ENCODE measurements at places on chromosomes 4 and X.

GRCh38 chr4:40963897-40964478 is 214.2 kb downstream of the NSUN7 start:
- no peak for DNase-seq

DNA sequence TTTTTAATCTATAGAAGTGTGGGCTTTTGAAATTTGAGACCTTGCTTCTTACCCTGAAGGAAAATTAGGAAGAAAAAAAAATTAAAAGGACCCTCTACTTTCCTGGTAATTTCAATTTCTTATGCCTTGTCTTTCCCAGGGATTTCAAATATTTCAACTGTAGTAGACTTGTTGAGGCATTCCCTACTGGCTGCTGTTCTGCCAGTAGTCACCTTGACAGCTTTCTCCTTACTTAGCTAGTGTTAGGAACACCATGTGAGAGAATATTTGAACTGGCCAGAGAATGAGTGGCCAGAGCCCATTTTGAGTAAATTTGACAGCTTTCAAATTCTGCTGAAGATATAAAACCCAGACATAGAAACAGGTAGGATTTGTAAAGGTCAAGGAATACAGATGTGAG is 24.0 kb upstream of the GBA3 start:
- DNase-seq: no peak

DNA sequence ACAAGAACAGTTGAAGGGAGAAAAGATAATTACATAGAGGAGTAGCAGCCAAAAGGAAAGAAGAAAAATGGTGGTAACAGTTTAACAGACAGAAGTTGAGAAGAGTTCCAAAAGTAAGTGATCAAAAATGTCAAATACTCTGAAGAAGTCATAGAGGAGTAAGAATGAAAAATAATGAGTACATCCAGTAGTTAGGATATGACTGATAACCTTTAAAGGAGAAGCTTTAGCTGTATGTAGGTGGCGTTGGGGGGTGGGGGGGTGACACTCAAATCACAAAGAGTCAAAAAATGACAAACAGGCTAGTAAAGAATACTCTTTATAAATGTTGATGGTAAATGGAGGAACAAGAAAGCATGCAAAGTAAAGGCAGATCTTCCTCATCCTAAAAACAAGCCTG is 40.6 kb downstream of the RAB33A start:
- DNase-seq: no peak

DNA sequence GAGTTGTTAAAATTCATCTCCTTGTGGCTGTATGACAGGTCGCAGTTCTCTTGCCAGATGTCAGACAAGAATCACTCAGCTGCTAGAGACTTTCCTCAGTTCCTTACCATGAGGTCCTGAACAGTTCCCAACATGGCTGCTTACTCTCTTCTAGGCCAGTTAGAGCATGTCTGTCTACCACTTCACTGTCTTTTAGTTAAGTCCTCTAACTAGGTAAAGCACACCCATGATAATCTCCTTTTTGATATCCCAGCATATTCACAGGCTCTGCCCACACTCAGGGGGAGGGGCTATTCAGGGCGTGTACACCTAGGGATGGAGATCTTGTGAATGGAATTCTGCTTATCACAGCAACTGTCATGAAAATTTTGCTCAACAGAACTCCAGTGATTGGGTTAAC is 190.1 kb downstream of the ADAMTS3 start:
- DNase-seq: no peak

DNA sequence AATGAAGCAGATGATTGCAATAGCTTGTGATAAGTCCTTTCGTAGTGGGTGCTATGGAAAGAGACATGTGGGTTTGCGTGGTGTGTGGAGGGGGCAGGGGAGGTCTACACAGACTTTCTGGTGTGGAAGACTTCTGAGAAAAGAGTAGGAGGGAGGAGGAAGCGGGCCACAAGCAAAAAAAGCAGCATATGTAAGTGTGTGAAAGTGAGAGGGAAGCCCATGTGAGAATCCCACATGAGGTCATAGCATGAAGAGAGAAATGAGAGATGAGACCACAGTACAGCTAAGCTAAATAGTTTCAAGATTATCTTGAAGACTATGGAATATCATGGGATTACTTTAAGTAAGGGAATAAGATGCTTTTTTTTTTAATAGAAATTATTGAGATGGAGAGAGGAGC is 2039.9 kb upstream of the TENM3 start:
- DNase-seq: no peak

GRCh38 chr4:144494280-144494679 is 151.7 kb upstream of the HHIP start:
- no peak for DNase-seq

DNA sequence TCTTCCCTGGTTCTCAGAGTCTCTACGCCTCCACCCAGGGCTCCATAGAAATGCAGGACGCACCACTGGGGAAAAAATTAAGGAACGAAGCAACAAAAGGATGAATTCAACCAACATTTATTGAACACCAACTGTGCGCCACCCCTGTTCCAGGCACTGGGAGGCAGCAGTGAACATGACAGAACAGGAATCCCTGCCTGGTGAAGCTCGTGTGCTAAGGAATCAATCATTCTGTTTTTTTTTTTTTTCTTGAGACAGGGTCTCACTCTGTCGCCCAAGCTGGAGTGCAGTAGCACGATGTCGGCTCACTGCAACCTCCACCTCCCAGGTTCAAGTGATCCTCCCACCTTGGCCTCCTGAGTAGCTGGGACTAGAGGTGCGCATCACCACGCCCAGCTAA is 1.9 kb upstream of the FTSJ1 start:
- DNase-seq: no peak

DNA sequence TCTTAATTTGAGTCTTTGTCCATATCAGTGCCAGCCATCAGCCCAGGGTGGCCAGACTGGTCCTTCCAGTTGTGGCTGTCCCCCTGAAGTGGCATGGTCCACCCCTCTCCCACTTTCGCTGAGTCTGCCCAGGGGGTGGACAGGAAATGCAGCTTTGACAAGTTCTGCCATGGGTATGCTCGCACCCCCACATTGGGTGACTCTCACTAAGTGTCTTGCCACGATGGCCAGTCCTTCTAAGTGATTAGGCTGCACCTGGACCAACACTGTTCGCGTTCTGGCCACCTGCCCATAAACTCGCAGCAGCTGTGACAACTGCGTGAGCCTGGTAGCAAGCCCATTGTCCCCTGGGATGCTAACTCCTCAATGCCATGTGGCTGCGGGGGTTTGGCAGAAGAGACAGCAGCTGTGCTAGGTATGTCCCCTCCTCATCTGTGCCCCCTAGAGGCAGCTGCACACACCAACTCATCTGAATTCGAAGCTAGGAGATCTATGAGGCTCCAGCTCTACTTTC is 10.0 kb upstream of the LNX1 start:
- no peak for DNase-seq

- DNase-seq: no peak
Observed at GRCh38 chr4:101328063-101328602, 19.2 kb downstream of the PPP3CA start.

- no peak for DNase-seq
Observed at GRCh38 chr4:54842656-54843055, 184.9 kb downstream of the KIT start.

- no peak for DNase-seq
Observed at GRCh38 chrX:44382871-44383270, 39.4 kb upstream of the EFHC2 start.

DNA sequence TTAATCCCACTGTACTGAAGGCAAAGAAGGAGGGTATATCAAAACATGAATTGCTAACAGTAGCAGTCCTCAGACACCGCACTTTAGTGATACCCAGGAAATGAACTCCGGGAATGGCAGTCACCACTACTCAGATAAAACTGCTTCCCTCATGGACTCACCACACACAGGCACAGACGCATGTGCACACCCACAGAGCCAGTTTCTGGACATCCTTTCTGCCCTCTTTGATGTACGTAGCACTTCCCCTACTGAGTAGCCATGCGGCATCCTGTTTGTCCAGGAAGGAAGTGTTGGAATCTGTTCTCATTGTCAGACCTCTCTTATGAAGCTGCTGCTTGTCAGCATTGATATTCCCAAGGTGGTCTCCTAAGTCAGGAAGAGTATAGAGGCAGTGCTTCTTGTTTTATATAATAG is 95.7 kb downstream of the DCLK2 start:
- no peak for DNase-seq

GRCh38 chrX:121356139-121356849 is 308.9 kb downstream of the GLUD2 start:
- no peak for DNase-seq

DNA sequence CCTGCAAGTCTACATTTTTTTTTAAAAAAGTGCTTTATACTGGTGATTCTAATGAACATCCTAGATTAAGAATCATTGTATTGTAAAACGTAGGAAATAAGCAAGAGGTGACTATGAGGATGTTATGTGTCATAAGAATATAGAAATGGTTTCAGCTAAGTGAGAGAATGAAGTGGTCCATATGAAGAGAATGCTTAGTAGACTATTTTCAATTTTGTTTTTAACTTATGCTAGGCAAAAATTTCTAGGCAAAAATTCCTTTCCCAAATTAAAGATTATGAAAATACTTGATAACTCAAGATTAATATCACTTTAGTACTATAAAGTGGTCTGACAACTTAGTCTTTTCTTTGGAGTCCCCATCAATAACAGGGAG is 825 bp downstream of the DYNLT3 start:
- no peak for DNase-seq

- no peak for DNase-seq
Observed at GRCh38 chr4:88828842-88829571, 131.4 kb upstream of the NAP1L5 start.

GRCh38 chr4:125836597-125837195 is 521.9 kb downstream of the FAT4 start:
- no peak for DNase-seq

DNA sequence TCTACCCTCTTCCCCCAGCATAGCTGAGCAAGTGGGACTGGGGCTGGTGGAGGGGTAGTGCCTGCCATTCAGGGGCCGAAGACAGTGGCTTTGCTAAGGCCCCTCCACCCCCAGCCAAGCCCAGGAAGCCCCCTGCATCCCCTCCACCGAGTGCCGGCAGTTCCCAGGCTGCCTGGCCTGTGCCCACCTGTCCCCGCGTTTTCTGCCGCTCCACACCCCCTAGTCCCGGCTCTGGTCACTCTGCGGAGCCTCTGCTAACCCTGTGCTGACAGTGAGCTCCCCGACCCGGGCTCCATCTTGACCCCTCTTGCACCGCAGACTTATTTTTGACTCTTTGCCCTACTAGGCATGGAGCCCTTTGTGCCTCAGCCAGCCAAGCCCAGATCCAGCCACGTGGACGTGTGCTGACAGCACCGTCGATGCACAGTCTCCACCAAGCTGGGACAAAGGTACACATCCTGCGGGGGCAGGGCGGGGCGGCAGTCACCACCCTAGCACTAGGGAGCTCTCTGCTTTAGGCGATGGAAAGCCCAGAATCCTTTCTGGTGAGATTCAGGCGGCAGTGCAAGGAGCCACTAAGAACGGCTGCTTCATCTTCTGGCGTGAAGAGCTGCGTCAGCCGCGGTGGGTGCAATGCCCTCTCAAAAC is 96.6 kb downstream of the PHKA2 start:
- DNase-seq: no peak

DNA sequence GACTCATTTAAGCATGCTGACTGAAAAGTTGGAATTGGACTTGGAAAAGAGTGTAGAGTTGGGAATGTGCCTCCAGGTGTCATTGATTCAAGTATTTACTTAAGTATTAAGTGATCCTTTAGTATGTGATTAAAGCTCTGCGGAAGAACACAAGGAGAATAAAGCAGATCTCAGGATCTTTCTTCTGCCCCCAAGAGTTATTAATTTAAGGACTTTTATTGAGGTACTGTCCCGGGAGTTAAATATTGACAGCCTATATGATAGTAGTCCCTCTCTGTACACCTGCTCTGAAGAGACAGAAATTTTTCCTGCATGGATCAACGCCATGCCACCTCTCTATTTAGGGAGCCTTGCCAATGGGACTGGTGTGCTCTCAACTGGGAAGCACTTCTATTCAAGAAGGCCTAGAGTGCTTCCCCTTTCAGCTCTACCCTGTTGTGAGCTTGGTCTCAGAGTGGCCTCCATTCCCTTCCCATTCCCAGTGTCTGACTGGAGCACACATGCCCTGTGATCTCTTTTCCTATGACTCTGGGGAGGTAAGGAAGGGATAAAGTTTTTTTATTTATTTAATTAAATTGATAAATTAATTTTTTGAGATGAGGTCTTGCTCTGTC is 75.9 kb downstream of the SHISA3 start:
- no peak for DNase-seq

DNA sequence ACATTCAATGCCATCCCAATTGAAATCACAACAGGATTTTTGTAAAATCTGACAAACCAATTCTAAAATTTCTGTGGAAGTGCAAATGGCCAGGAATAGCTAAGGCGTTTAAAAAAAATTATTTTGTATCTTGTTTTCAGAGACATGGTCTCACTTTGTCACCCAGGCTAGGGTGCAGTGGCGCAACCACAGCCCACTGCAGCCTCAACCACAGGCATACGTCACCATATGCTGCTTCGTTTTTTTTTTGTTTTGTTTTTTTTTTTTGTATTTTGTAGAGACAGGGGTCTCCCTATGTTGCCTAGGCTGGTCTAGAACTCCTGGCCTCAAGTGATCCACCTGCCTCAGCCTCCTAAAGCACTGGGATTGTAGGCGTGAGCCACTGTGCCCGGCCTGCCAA is 24.5 kb downstream of the ZNF41 start:
- DNase-seq: no peak

DNA sequence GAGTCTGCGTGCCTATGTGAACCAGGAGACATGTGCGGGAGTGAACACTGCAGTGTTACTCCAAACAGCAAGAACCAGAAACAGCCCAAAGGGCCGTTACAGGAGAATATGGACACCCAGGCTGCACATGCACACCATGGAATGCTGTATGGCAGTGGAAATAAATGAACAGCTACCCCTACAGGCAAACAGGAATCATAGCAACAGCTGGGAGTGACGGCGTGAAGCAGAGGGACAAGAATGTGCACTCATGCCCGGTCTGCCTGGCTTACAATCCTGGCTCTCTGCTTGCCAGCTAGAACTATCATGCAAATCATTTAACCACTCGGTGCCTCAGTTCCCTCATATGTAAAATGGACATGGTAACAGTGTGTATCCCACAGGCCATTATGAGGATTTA is 16.6 kb downstream of the GPKOW start:
- DNase-seq: no peak

DNA sequence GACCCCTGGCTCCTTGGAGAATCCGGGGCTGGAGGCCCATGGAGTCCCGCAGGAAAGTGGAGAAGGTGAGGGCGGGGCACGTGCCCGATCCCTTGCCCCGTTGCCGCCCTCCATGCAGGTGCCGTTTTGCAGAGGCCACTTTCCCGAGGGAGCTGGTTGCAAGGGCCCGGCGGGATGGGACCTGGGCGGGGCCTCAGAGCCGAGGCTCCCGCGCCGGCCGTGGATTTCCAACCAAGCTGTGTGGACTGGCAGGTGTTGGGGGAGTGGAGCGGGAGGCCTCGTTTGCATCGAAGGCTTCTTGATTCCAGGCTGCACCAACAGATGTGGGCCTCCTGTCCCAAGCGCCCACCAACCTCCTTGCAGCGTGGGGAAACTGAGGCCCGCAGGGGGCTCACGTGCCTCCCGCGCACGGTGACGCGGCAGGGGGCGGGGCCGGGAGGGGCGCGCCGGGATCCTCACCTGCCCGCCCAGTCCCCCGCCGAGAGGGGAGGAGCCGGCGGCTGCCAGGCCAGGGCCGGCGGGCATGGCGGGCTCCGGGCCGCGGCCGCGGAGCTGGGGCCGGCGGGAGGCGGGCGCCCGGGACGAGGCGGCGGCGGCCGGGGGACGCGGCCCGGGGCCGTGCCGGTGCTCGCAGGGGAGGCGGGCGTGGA is 24.9 kb downstream of the SH3BP2 start:
- DNase-seq: no peak

GRCh38 chr4:40840255-40840984 is 90.7 kb downstream of the NSUN7 start:
- DNase-seq: no peak

GRCh38 chr4:108527723-108528122 is 92.7 kb upstream of the RPL34 start:
- no peak for DNase-seq

GRCh38 chrX:17500145-17500579 is 125.2 kb downstream of the NHS start:
- no peak for DNase-seq
